Lung (tissue), 17 donors: ENCODE measurements at places on chromosomes 13 and 19. TPM values are rescaled to one million over a fixed set of nuclear protein-coding genes. Genes with fewer than 3 reads are reported as not detected.
A peak's percentile ranks its signal among the peaks of the same experiment; 100 is the strongest.

The ZNF780A gene
- 10.4 TPM for polyA plus RNA-seq

The PSPN gene
- polyA plus RNA-seq: 0.79 TPM

The SLC6A16 gene
- polyA plus RNA-seq: 2.4 TPM

The SLC1A6 gene
- polyA plus RNA-seq: not detected

The C19orf81 gene
- 1.7 TPM for polyA plus RNA-seq

The TNFSF13B gene
- 32.4 TPM for polyA plus RNA-seq

The ZNF610 gene
- polyA plus RNA-seq: 0.96 TPM

The ZNF723 gene
- not detected for polyA plus RNA-seq

The ZNF549 gene
- polyA plus RNA-seq: 1.7 TPM

The ZNF471 gene
- 2.0 TPM for polyA plus RNA-seq

DNA sequence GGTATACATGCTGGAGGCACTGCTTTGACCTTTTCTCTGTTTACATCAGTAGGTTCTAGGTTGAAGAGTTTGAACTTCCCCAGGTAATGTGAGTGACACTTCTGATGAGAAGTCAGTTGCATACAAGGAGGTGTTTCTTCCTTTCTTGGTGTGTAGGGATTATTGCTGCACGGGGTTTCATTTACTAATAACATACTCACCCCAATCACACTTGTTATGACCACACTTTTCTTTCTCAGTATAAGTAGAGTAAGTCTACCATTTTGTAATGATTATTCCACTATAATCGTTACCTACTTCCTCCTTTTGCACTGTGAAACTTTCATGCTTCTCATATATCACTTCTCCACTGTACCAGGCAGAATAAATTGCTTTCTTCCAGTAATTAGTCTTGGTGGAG lies 138.0 kb downstream of the TNFSF13B start:
- no peak for DNase-seq
- no peak overlapping the region for H3K27ac ChIP-seq
- no peak overlapping the region for H3K4me3 ChIP-seq
- H3K36me3 ChIP-seq: no peaks in the 10 kb centered on the region
- no peaks in the 10 kb centered on the region for H3K27me3 ChIP-seq

DNA sequence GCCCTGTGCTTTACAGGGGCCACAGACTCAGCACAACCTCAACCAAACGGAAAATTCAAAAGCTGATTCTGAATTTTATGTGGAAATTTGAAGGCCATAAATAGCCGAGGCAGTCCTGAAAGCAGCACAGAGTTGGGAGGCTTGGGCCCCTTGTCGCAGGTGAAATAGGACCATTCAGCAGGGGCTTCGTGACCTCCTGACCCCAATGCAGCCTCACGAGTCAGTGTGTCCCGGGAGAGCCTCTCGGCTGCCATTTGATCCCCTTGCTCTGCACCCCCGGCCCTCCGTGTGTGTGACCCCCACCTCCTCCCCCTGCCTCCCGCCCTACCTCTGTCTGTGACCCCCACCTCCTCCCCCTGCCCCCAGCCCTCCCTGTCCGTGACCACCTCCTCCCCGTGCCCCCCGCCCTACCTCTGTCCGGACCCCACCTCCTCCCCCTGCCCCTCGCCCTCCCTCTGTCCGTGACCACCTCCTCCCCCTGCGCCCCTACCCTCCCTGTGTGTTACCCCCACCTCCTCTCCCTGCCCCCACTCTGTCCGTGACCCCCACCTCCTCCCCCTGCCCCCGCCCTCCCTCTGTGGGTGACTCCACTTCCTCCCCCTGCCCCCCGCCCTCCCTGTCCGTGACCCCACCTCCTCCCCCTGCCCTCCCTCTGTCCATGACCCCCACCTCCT lies 41.7 kb upstream of the TFDP1 start:
- H3K36me3 ChIP-seq: no peaks in the 10 kb centered on the region
- H3K27me3 ChIP-seq: no peaks in the 10 kb centered on the region
- H3K4me3 ChIP-seq: no peak overlapping the region
- H3K4me1 ChIP-seq: peaks cover 7% of the 10 kb centered on the region

- H3K27ac ChIP-seq: no peak within 1 kb of the TSS
- no peak within 1 kb of the TSS for H3K4me3 ChIP-seq
Measured at GRCh38 chr19:39934584-39935363, at the start of gene FCGBP. Gene FCGBP (minus strand): TSS chr19:39934634.

GRCh38 chr19:29887442-29887855 lies 54.6 kb upstream of the URI1 start:
- H3K4me1 ChIP-seq: no peaks in the 10 kb centered on the region
- H3K36me3 ChIP-seq: no peaks in the 10 kb centered on the region
- DNase-seq: peak; percentile 28
- no peak overlapping the region for H3K27ac ChIP-seq
- no peak overlapping the region for H3K4me3 ChIP-seq

GRCh38 chr19:39138221-39139211 lies 12.9 kb downstream of the PAK4 start:
- no peaks in the 10 kb centered on the region for H3K27me3 ChIP-seq
- no peak overlapping the region for H3K4me3 ChIP-seq
- H3K36me3 ChIP-seq: no peaks in the 10 kb centered on the region
- peak overlapping the region; percentile 17 for H3K27ac ChIP-seq
- H3K4me1 ChIP-seq: peaks cover 24% of the 10 kb centered on the region

- H3K36me3 ChIP-seq: no peaks in the 10 kb centered on the region
- H3K4me3 ChIP-seq: no peak overlapping the region
- DNase-seq: peak; percentile 46
Measured at GRCh38 chr19:2507109-2507508, 31.2 kb downstream of the GADD45B start.

- no peaks in the 10 kb centered on the region for H3K27me3 ChIP-seq
- no peak overlapping the region for H3K4me3 ChIP-seq
- no peaks in the 10 kb centered on the region for H3K4me1 ChIP-seq
- H3K36me3 ChIP-seq: peaks cover 8% of the 10 kb centered on the region
- no peak for DNase-seq
Measured at GRCh38 chr19:52626915-52627314, 11.2 kb downstream of the ZNF83 start.

DNA sequence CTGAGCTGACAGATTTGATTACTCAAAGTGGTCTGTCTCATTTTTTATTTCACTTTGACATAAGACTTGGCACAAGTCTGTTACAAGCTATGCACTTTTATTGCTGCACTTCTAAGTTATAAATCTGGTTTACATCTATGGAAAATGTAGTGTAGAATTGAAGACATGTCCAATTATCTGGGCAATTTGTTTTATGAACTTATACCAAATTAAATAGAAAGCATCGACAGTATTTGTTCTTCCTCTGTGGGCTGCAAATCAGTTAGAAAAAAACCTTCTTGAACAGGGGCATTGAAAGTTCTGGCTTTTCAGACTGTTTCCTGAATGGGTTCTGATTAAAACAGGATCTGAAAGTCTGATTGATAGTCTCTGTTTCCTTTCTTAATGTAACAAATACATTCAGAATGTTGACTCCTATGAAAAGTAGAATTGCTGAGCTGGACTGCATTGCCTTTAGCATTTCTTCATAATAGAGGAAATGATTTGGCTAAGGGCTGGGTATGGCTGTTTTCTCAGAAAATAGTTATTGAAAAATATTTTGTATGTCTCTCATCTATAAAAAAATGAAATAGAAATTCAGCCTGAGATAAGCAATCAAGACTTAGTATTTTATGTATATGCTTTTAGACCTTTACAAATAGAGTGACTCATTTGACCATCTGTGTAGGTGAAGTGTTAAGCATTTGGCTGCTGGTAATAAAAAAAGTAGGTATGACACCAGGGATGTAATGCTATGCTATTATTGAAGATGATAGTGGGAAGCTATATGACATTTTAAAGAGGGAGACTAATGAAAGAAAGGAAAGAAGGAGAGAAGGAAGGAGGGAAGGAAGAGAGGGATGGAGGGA lies 210.9 kb upstream of the SPRY2 start:
- H3K27ac ChIP-seq: peak overlapping the region; percentile 33
- H3K4me1 ChIP-seq: no peaks in the 10 kb centered on the region
- no peaks in the 10 kb centered on the region for H3K36me3 ChIP-seq
- no peak overlapping the region for H3K4me3 ChIP-seq

GRCh38 chr19:38059897-38060296 lies 152.9 kb downstream of the SIPA1L3 start:
- no peaks in the 10 kb centered on the region for H3K36me3 ChIP-seq
- H3K27ac ChIP-seq: peak overlapping the region; percentile 46
- no peak overlapping the region for H3K4me3 ChIP-seq
- no peak for DNase-seq
- H3K4me1 ChIP-seq: peaks cover 15% of the 10 kb centered on the region
- no peaks in the 10 kb centered on the region for H3K27me3 ChIP-seq

- no peak overlapping the region for H3K27ac ChIP-seq
- no peak overlapping the region for H3K4me3 ChIP-seq
- DNase-seq: peak; percentile 25
- no peaks in the 10 kb centered on the region for H3K36me3 ChIP-seq
Measured at GRCh38 chr13:97752961-97753668, 200.4 kb upstream of the IPO5 start.

DNA sequence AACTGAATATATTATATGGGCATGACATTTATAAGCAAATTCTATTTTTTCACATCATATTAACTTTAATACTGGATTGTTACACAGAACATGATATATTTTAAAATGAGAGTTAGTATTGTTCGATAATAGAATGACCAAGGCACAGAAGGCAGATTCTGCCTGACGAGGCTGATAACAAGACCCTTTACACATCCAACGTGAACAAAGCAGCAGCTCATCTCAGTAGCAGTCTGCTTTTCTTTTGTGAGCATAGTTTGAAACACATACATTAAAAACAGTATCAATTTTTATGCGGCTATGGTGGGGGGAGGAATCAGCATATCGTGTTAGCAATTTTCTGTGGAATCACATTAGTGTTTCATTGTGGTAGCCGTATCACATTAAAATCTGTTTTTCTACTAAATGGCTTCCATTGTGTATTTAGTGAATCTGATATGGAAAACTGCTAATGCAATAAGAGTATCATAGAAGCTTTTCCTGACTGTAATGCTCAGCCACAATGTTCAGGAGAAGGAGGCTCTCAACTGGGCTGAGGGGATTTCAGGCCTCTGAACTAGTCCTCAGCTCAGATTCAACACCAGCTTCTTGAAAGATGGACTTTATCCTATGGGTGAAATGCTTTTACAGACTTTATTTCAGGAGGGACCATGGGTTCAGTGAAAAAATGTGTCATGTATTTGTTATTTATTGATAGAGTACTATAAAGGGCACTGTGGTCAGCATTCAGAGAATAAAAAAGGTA lies 4.0 kb downstream of the SMAD9 start:
- H3K27me3 ChIP-seq: no peaks in the 10 kb centered on the region
- H3K27ac ChIP-seq: no peak overlapping the region
- DNase-seq: no peak
- H3K36me3 ChIP-seq: no peaks in the 10 kb centered on the region
- H3K4me3 ChIP-seq: no peak overlapping the region
- peaks cover 4% of the 10 kb centered on the region for H3K4me1 ChIP-seq

GRCh38 chr13:107866941-107867623 lies 348.3 kb downstream of the LIG4 start:
- H3K4me3 ChIP-seq: peak overlapping the region; percentile 55
- no peak overlapping the region for H3K27ac ChIP-seq
- H3K27me3 ChIP-seq: peaks cover 28% of the 10 kb centered on the region
- H3K36me3 ChIP-seq: no peaks in the 10 kb centered on the region
- no peaks in the 10 kb centered on the region for H3K4me1 ChIP-seq

GRCh38 chr19:42292042-42292960 lies 9.6 kb upstream of the PRR19 start:
- peaks cover 82% of the 10 kb centered on the region for H3K36me3 ChIP-seq
- H3K27ac ChIP-seq: no peak overlapping the region
- no peak overlapping the region for H3K4me3 ChIP-seq
- DNase-seq: no peak

- H3K27me3 ChIP-seq: no peaks in the 10 kb centered on the region
- no peak overlapping the region for H3K4me3 ChIP-seq
- no peaks in the 10 kb centered on the region for H3K36me3 ChIP-seq
- H3K4me1 ChIP-seq: peaks cover 3% of the 10 kb centered on the region
- DNase-seq: no peak
- H3K27ac ChIP-seq: no peak overlapping the region
Measured at GRCh38 chr13:36772853-36773252, 46.2 kb upstream of the RFXAP start.

DNA sequence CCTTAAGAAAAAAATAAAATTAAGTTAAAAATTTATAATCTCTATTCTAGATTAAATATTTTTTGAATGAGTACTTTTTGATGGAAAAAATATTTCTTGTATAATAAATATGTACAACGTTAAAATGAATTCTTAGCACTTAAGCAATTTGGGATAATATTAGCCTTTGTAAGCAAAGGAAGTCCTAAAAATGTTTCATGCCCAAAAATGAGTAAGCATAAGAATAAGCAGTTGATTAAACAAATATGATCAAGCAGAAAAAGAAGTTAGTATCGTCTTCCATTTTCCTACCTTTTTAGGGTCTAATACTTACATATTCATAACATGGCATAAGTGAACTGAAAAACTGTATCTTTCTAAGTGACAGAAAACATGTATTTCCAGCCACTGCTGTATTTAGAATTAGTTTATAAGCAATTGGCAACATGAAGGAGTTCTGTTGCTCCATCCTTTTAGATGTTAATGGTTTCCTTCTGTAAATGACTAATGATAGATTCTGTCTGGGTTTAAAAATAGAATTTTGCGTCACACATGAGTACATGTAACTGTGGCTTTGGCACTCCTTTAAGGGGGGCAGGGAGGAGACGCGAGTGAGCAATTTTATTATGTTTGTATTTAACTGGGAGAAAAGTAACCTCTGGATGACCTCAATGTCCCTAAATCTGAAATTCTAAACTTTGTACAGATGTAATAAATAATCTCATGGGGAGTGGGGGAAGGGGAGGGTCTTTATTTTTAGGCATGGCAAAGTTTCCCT lies 237.4 kb downstream of the RGCC start:
- no peaks in the 10 kb centered on the region for H3K27me3 ChIP-seq
- peak; percentile 96 for DNase-seq
- no peak overlapping the region for H3K4me3 ChIP-seq

DNA sequence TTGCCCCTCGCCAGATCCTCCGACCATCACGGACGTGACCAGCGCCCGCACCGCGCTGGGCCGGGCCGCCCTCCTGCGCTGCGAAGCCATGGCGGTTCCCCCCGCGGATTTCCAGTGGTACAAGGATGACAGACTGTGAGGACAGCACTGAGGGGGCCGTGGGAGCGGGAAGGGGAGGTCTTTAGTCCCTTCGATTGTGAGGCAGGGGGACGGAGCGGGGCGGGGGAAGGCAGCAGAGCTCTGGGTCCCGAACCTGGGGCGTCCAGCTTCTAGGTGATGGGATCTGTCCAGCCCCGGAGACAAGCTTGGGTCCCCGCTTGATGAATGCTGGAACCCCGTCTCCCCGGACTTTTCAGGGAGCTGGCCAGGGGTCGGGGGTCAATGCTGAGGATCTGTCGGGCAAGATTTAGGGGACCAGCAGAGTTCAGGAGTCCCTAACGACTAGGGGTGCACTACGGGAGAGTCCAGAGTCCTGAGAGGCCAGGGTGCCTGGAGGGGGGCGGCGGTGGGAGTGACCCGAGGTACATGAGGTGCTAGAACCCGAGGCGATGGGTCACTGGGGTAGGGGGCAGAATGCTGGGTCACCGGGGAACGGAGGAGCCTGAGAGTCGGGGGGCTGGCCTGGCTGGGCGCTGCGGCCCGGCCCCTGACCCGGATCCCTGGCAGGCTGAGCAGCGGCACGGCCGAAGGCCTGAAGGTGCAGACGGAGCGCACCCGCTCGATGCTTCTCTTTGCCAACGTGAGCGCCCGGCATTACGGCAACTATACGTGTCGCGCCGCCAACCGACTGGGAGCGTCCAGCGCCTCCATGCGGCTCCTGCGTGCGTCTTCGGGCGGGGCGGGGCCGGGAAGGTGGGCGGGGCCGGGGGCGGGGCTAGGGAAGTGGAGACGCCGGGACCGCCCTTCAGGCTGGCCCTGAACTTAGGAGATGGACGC lies 14.6 kb downstream of the VSIG10L start:
- no peaks in the 10 kb centered on the region for H3K27me3 ChIP-seq
- H3K36me3 ChIP-seq: no peaks in the 10 kb centered on the region
- H3K4me3 ChIP-seq: no peak overlapping the region
- peak; percentile 56 for DNase-seq

- peaks cover 4% of the 10 kb centered on the region for H3K4me1 ChIP-seq
- H3K27me3 ChIP-seq: peaks cover 16% of the 10 kb centered on the region
- no peaks in the 10 kb centered on the region for H3K36me3 ChIP-seq
- DNase-seq: peak; percentile 84
- no peak within 1 kb of the TSS for H3K27ac ChIP-seq
Measured at GRCh38 chr19:5340637-5341447, at the start of gene PTPRS. Gene PTPRS (minus strand): TSS chr19:5340812. CDS start chr19:5286140, 54,672 bp downstream.
